T-cell (primary cell): ENCODE measurements at places on chromosomes 4 and X. TPM values are rescaled to one million over a fixed set of nuclear protein-coding genes. Genes with fewer than 3 reads are reported as not detected.

- no peaks in the 10 kb centered on the region for H3K36me3 ChIP-seq
Measured at GRCh38 chr4:8548731-8549351, 31.4 kb upstream of the GPR78 start.

DNA sequence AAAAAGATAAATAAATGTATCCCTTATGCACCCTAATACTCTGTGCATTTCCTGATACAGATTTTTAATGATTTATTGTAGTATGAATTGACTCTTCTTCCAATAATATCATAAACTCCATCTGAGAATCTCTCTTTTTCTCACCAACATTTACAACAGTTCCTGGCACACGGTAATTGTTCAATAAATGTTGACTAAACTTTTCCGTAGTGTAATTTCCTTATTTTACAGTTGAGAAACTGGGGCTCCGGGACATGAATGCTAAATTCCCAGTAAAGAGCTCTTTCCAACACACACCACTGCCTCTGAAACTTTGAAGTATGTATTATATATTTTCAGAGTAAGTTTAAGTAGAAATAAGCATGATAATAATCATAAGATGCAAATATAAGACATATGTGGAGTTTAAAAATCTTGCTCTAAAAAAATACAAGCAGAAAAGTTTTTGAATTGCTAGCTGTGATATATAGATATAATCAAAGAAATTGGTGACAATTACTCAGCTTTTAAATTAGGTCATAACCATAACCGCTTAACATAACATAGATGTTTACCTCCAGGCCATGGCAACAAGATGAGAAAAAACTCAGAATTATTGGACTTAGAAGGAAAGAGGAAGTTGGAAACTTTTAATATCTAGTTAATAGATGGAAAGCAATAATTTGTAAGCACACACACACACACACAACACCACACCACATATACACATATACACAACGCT, 28.2 kb upstream of the ANTXR2 start:
- no peak overlapping the region for H3K27ac ChIP-seq
- DNase-seq: no peak
- H3K4me1 ChIP-seq: no peaks in the 10 kb centered on the region
- H3K4me3 ChIP-seq: no peak overlapping the region
- no peaks in the 10 kb centered on the region for H3K36me3 ChIP-seq

- no peak overlapping the region for H3K4me3 ChIP-seq
- H3K27ac ChIP-seq: no peak overlapping the region
- H3K27me3 ChIP-seq: peaks cover 11% of the 10 kb centered on the region
- H3K36me3 ChIP-seq: no peaks in the 10 kb centered on the region
- no peaks in the 10 kb centered on the region for H3K4me1 ChIP-seq
Measured at GRCh38 chr4:8323947-8324555, 54.5 kb downstream of the HTRA3 start.

GRCh38 chrX:132776486-132777210, 181.8 kb downstream of the HS6ST2 start:
- no peaks in the 10 kb centered on the region for H3K27me3 ChIP-seq
- no peak overlapping the region for H3K27ac ChIP-seq
- H3K4me3 ChIP-seq: no peak overlapping the region
- H3K4me1 ChIP-seq: no peaks in the 10 kb centered on the region

The ARL9 gene
- 0.63 TPM for total RNA-seq

The MAOB gene
- total RNA-seq: 0.20 TPM

DNA sequence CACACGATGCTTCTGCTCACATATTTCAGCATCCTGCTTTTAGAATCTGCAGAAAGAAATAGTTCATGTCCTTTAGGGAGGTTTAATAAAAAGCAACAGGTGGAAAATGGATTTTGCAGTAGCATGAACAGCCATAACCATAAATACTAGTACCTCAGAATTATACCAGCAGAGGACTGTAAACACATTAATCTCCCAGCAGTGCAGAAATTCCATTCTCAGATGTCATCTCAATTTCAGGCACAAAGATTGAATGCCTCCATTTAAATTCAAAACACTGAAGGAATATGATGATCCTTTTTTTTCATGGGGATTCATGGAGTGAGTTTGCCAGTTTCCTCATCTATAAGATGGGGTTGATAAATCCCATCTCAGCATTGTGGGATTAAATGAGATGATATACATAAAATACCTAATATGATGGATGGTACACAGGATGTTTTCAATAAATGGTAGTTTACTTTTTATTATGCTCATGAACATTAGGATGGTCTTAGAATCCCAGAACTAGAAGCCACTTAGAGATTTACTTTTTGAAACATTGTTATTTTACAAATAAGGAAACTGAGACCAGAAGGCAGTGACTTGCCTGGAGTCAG, 566 bp upstream of the LIMCH1 start:
- no peaks in the 10 kb centered on the region for H3K36me3 ChIP-seq
- H3K4me3 ChIP-seq: no peak overlapping the region
- H3K27ac ChIP-seq: no peak overlapping the region
- H3K27me3 ChIP-seq: no peaks in the 10 kb centered on the region
- no peak for DNase-seq

The XAGE1A gene
- total RNA-seq: not detected

The RPS6KA6 gene
- 0.45 TPM for total RNA-seq

DNA sequence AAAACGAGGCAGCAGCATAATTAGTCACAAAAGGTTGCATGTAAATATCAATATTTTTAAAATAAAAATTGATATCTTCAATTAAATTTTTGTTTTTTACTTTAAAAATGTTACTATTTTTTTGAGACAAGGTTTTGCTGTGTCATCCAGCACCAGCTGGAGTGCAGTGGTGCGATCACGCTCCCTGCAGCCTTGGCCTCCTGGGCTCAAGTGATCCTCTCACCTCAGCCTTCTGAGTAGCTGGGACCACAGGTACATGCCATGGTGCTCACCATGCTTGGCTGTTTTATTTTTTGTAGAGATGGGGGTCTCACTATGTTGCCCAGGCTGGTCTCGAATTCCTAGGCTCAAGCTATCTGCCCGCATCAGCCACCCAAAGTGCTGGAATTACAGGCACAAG, 96.8 kb upstream of the FRAS1 start:
- no peaks in the 10 kb centered on the region for H3K36me3 ChIP-seq
- no peaks in the 10 kb centered on the region for H3K27me3 ChIP-seq
- DNase-seq: no peak
- no peaks in the 10 kb centered on the region for H3K4me1 ChIP-seq
- H3K4me3 ChIP-seq: no peak overlapping the region
- no peak overlapping the region for H3K27ac ChIP-seq

- no peak for DNase-seq
- no peaks in the 10 kb centered on the region for H3K36me3 ChIP-seq
- H3K27me3 ChIP-seq: no peaks in the 10 kb centered on the region
- H3K27ac ChIP-seq: no peak overlapping the region
Measured at GRCh38 chr4:53593765-53594164, 2.5 kb upstream of the LNX1 start.

The VEGFC gene
- not detected for total RNA-seq

DNA sequence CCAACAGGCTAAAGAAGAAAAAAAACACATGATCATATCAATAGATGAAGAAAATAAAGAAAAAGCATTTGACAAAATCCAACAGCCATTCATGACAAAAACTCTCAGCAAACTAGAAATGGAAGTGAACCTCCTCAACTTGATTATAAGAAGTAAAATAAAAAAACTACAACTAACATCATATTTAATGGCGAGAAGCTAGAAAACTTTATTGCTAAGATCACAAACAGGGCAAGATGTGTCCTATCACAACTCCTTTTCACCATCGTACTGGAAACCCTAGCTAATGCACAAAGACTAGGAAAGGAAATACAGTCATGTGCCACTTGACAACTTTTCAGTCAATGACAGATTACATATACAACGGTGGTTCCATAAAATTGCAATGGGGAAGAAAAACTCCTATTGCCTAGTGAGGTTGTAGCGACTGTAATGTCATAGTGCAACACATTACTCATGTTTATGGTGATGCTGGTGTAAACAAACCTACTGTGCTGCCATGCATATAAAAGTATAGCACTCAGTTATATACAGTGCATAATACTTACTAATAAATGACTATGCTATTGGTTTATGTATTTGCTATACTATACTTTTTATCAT, 12.1 kb upstream of the MANBA start:
- H3K36me3 ChIP-seq: no peaks in the 10 kb centered on the region
- DNase-seq: no peak
- H3K4me3 ChIP-seq: no peak overlapping the region
- H3K27ac ChIP-seq: no peak overlapping the region
- H3K27me3 ChIP-seq: no peaks in the 10 kb centered on the region

GRCh38 chrX:31228909-31229308, 157.1 kb upstream of the FTHL17 start:
- no peaks in the 10 kb centered on the region for H3K4me1 ChIP-seq
- no peaks in the 10 kb centered on the region for H3K27me3 ChIP-seq
- H3K36me3 ChIP-seq: no peaks in the 10 kb centered on the region

DNA sequence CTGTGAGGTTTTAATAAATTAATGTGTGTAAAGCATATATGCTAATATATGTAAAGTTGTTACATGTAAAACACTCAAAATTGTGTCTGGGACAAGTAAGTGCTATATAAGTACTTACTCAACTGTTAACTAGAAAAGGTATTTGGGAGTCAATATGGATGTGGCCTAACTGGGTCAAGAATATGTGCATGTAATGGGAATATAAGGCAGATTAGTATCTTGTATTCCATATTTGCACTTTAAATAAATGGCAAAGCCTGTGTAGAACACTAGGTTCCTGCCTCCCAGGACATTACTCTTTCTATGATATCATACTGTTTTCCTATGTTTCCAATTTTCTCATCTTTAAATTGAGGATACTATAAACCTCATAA, 270.6 kb downstream of the FBXO8 start:
- no peaks in the 10 kb centered on the region for H3K4me1 ChIP-seq
- no peaks in the 10 kb centered on the region for H3K36me3 ChIP-seq
- H3K4me3 ChIP-seq: no peak overlapping the region
- H3K27ac ChIP-seq: no peak overlapping the region

- H3K36me3 ChIP-seq: no peaks in the 10 kb centered on the region
- no peaks in the 10 kb centered on the region for H3K4me1 ChIP-seq
- no peak overlapping the region for H3K27ac ChIP-seq
- no peaks in the 10 kb centered on the region for H3K27me3 ChIP-seq
Measured at GRCh38 chr4:116639070-116639577, 446.3 kb downstream of the TRAM1L1 start.
